ENCODE measurements at places on chromosomes 5 and 9.

- no peak for DNase-seq
These were observed 108.3 kb downstream of the PCSK1 start for GRCh38 chr5:96324708-96325107.

DNA sequence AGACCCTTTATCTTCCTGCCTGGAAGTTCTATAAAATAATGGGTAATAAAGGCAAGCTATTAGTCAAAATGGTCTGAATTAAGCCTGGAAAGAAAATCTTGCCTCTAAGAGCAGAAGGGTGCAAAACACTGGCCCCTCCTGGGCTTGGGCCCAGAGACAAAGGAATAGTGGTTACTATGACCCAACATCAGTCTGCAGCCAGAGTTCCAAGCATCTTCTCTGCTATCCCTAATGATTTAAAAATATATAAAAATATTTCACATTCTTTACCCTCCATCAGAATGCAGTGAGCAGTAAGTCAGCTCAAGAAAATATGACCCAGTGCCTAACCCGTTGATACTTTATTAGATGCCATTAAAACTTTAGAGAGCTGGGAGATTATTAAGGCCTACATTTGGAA lies 14.7 kb downstream of the TNFAIP8 start:
- no peak for DNase-seq

DNA sequence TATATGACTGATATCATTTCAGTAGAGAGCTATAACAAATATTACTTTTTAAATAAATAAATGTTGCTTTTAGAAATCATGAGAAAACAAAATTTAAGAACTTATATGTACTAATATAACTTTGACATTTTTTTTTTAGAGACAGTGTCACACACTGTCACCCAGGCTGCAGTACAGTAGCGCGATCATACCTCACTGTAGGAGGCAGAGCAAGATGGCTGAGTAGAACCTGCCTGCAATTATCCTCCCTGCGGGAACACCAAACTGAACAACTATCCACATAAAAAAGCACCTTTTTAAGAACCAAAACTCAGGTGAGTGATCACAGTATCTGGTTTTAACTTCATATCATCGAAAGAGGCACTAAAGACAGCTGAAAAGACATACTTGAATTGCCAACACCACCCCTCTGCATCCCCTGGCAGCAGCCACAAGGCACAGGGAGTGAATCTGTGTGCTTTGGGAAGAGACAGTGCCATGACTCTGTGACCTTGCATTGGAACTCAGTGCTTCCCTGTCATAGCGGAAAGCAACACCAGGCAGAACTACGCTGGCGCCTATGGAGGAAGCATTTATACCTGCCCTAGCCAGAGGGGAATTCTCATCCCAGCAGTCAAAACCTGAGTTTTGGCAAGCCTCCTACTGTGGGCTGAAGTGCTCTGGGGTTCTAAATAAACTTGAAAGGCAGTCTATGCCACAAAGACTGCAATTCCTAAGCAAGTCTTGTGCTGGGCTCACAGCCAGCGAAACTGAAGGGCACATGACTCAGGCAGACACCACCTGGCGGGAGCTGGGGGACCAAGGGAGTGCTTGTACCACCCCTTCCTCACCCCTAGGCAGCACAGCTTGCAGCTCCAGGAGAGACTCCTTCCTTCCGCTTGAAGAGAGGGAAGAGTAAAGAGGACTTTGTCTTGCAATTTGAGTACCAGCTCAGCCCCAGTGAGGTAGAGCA lies 142.7 kb downstream of the FBXL17 start:
- no peak for DNase-seq

DNA sequence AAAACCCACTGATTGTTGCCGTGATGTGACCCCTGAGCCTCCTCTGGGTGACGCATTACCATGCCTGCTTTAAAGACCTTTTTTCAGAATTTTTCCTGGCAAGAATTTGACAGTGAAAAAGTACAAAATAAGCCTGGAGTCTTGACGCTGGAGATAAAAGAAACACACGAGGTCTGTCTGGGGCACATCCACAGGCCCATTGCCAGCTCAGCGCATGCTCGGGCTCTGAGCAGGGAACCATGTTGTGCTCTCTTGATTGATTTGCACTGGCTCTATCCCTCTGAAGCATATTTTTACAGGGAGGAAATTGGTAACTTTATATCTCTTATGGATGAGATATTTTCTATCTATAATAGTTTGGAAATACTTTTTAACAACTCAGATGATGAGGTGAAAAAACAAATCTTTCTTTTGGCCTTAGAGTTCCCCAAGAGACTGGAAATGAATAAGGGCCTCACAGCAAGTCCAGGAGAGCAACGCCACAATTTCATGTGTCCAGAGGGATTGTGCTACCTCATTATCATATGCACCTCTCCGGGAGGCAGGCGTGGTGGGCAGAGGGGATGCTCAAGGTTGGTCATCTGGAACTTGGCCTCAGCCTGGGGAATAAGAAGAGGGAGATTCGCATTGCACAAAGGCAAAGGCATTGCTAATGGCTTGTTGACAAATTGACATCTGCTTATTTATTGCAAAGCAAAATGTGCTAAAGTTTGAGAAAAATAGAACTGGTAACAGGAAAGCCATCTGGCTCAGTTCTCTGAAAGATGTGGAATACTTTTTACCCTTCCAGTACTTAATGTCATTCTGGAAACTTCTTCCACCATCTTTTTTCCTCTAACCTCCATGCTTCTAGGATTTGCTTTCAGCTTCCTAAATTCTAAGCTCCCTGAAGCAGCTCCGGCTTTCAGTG lies 183.8 kb downstream of the PJA2 start:
- DNase-seq, result no peak

- no peak for DNase-seq
These were observed 53.8 kb upstream of the FTMT start for GRCh38 chr5:121797681-121798518.

GRCh38 chr9:77616191-77616590 lies 31.9 kb downstream of the GNA14 start:
- no peak for DNase-seq

- no peak for DNase-seq
These were observed 145.3 kb upstream of the PAPPA start for GRCh38 chr9:116008278-116008677.

DNA sequence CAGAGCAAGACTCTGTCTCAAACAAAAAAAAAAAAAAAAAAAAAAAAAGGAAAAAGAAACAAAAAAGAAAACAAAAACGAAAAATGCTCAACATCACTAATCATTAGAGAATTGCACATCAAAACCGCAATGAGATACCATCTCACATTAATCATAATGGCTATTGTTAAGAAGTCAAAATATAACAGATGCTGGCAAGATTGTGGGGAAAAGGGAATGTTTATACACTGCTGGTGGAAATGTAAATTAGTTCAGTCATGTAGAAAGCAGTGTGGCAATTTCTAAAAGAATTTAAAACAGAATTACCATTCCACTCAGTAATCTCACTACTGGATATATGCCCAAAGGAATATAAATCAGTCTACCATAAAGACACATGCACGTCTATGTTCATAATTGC lies 50.4 kb upstream of the PRR16 start:
- DNase-seq, result no peak

DNA sequence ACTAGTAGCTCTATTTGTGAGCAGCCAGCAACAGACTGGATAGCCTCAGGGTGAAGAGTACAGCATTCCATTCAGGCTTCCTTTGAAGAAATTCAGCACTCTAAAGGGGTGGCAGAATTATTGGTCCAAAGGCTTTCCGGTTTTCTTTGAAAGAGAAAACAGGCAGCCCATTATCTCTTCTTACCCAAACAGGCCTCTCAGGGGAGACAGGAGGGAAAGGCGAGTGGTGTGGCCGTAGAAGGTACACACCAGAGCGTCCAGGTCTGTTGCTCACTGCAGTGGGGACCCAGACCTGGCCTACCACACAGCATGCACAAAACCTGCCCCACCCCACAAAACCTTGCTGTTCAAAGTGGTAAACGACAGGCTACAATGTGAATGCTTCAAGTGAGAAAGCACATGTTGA lies 83.3 kb downstream of the ZNF608 start:
- no peak for DNase-seq

DNA sequence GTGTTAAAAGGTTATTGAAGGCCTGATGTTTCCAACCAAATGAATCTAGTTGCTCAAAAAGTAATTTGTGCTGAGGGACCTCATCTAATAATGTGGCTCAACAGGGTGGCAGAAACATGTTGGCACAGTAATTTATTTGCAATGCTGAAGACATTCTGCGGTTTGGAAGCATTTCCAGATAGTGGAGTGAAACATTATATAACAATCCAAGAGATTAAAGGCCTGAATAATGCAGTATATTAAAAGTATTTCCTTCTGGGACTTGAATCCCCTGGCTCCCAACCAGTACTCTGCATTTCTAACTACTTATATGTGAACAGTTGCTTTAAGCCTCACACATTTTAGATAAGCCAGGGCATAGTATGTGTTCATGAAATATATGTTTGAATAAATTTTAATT lies 25.9 kb upstream of the ALDH1A1 start:
- DNase-seq, result no peak

DNA sequence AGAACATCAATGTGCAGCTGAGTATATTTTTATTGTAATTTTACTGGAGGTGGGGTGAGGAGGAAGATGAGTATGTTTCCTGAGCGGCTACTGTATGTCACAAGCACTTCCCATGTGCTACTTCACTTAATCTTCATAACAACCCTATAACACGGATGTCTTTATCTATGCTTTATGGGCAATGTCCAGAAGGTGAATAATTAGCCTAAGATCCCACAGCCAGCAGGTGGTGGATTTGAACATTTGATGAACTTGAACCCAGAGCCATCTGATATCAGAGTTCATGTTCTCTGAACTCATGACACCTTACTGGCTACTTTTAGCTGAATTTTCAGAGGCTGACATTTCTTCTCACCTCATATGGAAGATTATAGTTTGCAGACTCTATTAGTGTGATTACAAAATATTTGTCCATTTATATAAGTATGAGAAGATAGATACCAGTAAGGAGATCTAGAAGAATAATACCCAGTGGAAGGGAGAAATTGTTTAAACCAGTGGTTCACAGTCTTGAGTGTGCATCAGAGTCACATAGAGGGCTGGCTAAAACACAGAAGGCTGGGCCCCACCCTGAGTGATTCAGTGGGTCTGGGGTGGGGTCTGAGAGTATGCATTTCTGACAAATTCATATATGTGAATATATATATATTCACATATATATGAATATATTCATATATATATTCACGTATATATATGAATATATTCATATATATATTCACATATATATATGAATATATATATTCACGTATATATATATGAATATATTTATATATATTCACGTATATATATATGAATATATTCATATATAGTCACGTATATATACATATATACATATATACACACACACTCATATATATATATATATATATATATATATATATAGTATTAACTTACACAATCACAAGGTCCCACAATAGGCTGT lies 164.4 kb upstream of the NR3C1 start:
- no peak for DNase-seq

DNA sequence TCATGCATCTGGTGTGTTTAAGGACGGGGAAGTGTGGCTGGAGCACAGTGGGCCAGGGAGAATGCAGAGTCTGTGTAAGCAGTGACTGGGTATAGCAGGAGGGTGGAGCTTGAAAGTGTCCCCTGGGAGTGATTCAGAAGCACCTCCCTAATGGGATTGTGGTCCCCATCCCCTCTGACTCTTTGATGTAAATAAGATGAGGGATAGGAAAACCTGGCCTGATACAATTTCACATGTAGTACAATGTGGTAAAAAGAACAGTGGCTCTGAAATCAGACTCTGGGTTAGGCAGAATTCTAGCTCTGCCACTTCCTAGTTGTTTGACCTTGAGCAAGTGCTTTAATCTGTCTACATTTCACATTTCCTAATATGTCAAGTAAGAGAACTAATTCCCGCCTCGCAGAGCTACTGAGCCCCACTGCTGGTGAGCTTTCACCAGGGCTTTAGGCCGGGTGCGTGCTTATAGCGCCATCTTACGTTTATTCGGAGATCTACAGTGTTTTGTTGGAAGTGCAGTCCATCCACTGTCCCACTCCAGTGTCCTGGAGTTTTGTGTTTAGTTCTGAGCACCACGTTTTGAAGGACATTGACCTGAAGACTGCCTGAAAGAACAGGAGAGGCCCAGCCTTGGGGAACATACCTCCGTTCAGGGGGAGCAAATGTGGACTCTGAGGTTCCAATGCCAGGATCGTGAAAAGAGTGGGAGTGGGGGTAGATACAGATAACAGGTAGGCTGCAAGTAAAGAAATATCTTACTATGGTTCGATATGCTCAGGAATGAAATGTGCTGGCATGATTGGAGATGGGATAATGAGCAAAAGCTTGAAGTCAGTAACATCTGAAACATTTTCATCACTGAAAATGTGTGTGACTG lies 51.2 kb upstream of the TESK1 start:
- peak; percentile 15 for DNase-seq

GRCh38 chr5:179373961-179374505 lies 28.8 kb upstream of the ADAMTS2 start:
- DNase-seq, result no peak

- no peak for DNase-seq
These were observed 292.5 kb downstream of the PARP8 start for GRCh38 chr5:50958852-50959457.

DNA sequence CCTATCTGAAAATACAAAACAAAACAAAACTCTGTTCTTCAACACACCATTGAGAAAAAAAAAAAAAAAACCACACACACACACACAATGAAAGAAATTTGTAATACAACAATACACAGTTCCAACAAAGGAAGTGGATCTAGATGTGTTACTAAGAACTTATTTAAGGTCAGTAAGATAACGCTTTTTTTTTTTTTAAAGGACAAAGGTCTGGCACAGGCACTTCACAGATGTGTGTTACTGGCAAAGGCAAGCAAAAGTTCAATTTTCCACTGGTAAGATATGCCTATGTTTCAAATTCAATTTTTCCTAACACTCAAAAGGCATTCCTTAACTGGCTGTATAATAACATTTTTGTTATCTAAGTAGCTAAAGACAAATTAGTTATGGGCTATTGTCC lies 3.6 kb downstream of the RFK start:
- no peak for DNase-seq

GRCh38 chr5:73940026-73940425 lies 314.0 kb downstream of the ARHGEF28 start:
- DNase-seq, result no peak
